Coronary artery (tissue), 2 donors: ENCODE measurements at places on chromosomes 5 and 9.

DNA sequence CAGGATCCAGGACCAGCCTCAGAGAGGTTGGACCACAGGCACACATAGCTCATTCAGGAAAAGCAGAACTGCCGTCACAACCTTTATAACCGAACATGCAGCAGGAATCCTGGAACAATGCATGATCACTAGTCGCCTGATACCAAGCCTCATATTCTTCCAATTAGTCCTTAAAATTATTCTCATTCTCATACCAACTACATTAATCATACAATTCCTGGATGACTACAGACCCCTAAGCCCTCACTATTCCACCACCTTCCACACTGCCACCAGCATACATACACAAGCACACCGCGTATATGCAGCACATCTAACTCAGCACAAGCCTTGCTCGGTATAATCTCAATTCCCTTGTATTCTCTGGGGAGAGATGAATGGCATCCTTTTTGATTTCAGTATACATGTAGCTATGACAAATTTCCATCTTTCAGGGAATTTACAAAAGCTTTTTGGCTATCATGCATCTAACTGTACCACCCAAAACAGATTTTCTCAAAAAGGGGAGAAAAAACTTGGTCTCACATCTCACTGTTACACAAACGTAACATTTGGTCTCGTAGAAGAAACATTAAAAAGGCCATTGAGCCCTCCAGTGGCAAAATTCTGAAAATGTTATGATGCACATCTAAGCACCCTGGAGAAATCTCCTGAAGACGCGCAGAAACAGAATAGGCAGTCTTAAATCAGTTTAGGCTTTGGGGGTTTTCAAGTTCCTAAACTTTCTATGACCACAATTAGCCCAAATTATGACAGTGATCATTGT is 46.2 kb downstream of the MCTP1 start:
- no peak for DNase-seq

- no peak for DNase-seq
Observed at GRCh38 chr5:18534119-18534518, 899.9 kb downstream of the TAF11L14 start.

- no peak for DNase-seq
Observed at GRCh38 chr9:13755551-13755950, 476.1 kb upstream of the MPDZ start.

GRCh38 chr9:101902051-101902450 is 163.6 kb upstream of the GRIN3A start:
- no peak for DNase-seq

- DNase-seq: no peak
Observed at GRCh38 chr5:81292130-81292529, 9.3 kb upstream of the ZCCHC9 start.

DNA sequence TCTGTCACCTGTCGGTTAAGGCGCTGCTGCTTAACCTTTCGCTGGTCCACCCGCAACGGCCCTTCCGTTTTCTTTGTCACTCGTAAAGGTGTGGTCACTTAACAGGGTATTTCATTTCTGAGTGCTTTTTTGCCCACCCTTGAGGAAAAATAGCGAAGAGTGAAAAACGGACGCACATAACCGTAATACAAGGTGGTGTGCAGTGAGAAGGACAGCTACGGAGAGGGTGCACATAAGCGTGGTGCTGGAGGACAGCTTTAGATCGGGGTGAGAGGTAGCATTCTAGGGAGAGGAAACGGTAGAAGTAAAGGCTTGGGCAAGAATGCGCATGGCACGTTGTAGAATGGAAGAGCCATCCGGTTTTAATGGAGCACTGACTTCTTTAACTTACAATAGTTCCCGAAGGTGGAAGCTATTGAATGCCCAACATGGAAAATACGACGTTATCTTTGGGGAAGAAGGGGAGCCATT is 761 bp downstream of the CCT5 start:
- DNase-seq: no peak
